Astrocyte of the cerebellum (primary cell): ENCODE measurements at places on chromosomes 16 and 17.

- no peak for DNase-seq
Observed at GRCh38 chr17:79006794-79007503, 2.6 kb downstream of the CANT1 start.

GRCh38 chr17:12507026-12507595 is 158.6 kb upstream of the MYOCD start:
- no peak for DNase-seq

DNA sequence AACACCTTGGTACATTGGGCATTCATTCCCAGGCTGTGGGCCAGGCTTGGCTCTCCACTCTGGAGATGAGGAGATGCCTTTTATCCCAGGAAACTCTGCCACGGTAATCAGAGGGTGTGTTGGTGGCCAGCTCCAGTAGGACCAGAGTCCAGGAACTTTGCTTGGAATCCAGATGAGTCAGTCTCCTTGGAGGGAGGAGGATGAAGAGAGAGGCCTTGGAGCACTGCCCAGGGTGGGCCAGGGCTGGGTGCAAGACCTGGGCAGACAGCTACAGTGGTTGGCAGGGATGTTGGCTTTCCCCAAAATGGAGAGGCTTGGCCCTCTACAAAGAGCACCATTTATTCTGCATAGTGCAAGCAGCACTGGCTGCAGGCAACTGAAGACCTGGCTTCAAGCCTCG is 209.0 kb downstream of the RGS9 start:
- DNase-seq: no peak

DNA sequence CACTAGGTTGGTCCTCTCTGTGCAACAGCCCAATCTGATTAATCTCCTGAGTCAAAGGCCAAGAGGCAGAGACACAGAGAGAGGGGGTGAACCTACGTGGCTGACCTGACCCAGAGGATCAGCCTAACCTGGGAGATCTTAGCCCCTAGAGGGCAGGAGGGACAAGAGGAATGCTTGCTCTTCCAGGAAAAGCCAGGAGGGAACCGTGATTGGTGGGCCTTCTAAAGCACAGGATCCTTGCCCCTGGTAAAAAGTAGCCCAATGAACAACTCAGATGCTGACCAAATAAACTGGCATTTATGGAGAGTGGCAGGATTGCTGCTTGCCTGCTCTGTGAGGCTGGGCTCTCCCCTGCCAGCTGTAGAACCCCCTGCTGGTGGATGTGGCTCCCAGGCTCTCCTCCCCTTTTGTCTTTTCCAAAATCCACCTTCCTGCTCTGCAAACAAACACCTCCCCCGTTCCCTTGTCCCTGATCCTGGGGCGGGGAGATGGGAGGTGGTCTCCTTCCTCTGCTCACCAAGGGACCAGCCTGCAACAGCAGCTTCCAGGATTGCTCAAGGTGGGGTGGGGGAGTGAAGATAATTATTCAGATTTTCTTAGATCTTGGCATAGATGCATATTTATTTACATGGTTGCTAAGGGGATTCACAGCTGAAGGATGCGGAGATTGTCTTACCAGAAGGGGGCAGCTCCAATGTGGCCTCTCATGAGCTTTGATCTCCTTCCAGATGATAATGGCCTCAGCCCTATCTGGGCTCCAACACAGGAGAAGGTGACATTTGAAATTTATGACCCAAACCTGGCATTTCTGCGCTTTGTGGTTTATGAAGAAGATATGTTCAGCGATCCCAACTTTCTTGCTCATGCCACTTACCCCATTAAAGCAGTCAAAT is 71.9 kb downstream of the SDR42E1 start:
- no peak for DNase-seq

- DNase-seq: no peak
Observed at GRCh38 chr17:63786971-63787711, 13.2 kb downstream of the DDX42 start.

GRCh38 chr17:82888583-82889495 is 49.0 kb upstream of the ZNF750 start:
- no peak for DNase-seq

DNA sequence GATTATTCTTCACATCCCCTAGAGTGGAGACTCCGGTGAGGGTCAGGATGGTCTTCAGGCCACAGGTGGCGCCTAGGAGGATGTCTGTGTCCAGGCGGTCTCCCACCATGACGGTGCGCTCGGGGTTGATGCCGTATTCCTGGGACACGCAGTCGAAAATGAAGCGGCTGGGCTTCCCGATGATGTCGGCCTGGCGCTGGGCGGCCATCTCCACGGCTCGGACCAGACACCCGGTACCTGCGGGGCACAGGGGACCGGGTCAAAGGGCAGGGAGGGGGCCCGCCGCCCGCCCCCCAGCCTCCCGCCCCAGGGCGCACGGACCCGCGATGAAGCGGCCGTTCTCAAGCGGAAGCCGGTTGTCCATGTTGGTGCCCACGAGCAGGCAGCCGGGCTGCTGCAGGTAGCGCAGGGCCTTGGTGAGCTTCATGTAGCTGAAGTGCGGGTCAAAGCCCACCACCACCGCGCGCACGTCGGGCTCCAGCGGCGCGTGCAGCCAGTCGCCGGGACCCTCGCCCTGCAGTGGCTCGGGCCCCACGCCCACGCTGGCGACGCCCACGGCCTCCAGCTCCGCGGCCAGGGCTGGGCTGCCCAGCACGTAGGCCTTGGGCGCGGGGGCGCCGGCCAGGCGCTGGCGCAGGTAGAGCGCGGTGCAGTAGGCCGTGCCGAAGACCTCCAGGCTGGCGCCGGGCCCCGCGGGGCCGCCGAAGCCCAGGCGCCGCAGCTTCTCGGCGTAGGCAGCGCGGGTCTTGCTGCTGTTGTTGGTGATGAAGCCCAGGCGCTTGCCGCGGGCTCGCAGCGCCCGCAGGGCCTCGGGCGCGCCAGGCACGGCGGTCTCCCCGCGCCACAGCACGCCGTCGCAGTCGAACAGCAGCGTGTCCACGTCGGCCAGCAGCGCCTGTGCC is 572 bp downstream of the PGP start:
- DNase-seq: no peak

- no peak for DNase-seq
Observed at GRCh38 chr16:89909777-89910716, 8.6 kb upstream of the MC1R start.

DNA sequence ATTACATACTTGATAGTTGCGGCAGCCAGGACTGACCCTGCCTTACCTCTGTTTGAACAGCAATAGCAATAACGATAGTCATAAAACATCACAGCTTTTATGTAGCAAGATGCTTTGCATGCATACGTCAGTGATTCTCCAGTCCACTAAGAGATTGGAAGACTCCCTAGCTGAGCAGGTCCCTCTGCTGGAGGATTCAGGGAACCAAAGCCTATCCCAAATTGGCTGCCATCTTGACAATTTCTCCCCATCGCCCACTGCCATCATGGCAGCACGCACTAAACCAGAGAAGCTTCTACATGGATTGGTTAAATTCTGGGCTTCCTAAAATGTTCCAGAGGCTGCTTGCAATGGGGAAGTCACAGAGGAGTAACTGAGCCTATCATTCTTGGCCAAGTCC is 360.6 kb upstream of the XYLT1 start:
- no peak for DNase-seq

GRCh38 chr17:79793924-79794304 is 3.0 kb downstream of the CBX8 start:
- DNase-seq: no peak

DNA sequence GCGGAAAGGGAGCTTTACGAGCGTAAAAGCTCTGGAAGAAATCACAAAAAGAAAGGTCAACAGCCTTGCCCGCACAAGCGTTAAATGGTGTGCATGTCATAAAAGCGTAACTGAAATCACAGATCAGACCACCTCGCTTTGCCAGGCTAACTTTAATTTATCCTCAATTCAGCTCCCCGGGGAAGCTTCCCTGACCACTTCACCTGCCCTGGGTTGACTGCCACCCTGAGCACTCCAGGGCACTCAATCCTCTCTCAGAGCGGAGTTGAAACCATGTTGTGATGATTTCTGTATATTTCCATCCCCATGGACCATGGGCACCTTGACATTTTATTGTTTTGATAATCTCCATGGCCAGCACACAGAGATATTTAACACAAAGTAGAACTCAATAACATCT is 16.1 kb upstream of the NAGS start:
- no peak for DNase-seq

GRCh38 chr16:64121473-64121872 is 1000.4 kb downstream of the CDH11 start:
- no peak for DNase-seq

GRCh38 chr16:80077696-80078095 is 463.1 kb upstream of the DYNLRB2 start:
- DNase-seq: no peak

- no peak for DNase-seq
Observed at GRCh38 chr16:337975-338575, 14.4 kb downstream of the AXIN1 start.

GRCh38 chr16:52709306-52709705 is 162.4 kb upstream of the TOX3 start:
- no peak for DNase-seq

DNA sequence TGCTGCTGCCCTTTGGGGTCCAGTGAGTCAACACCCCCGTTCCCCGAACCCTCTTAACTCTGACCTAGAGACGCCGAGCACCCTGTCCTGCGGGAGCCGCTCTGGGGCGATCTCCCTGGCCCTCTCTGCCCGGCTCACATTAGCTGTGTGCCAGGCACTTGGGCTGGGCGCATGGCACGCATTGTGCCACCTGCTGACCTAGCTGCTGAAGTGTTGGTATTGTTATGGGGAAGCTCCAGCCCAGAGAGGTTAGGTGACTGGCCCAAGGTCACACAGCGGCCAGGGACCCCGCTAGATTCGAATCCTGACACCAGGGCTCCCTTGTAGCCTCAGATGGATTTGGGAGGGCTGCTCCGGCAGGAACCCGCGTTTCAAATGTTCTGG is 1.1 kb downstream of the HSD17B1 start:
- DNase-seq: no peak

DNA sequence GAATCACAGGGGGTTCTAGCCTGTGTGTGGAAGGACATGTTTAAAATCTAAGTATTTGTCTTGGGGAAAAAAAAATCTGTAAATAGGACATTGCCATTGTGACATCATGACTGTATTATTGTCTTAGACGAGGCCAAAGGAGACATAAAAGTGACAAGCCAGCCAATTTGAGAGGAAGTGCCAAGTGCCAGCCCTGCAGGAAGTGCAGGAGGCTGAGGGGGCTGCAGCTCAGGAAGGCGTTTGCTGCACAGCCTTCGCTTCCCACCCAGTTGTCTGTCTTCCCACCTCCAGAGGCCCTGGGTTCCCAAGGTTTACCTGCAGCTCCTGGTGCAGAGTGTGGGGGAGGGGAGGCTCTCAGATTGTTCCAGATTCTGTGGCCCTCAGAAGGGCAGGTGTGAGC is 1.3 kb downstream of the ADCY7 start:
- DNase-seq: no peak

- no peak for DNase-seq
Observed at GRCh38 chr17:19359151-19359550, 3.4 kb downstream of the B9D1 start.

DNA sequence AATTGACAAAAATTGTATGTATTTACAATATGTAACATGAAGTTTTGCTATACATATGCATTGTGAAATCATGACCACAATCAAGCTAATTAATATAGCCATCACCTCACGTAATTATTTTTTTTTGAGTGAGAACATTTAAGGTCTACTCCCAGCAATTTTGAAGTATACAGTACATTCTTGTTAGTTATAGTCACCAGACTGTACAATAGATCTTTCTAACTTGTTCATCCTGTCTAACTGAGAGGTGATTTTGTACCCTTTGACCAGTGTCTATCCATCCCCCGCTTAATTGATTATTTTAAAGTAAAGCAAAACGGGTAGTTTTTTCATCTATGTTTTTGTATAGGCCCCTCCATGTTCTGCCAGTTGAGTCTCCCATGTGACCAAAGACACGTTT is 30.3 kb downstream of the NTN1 start:
- DNase-seq: no peak

DNA sequence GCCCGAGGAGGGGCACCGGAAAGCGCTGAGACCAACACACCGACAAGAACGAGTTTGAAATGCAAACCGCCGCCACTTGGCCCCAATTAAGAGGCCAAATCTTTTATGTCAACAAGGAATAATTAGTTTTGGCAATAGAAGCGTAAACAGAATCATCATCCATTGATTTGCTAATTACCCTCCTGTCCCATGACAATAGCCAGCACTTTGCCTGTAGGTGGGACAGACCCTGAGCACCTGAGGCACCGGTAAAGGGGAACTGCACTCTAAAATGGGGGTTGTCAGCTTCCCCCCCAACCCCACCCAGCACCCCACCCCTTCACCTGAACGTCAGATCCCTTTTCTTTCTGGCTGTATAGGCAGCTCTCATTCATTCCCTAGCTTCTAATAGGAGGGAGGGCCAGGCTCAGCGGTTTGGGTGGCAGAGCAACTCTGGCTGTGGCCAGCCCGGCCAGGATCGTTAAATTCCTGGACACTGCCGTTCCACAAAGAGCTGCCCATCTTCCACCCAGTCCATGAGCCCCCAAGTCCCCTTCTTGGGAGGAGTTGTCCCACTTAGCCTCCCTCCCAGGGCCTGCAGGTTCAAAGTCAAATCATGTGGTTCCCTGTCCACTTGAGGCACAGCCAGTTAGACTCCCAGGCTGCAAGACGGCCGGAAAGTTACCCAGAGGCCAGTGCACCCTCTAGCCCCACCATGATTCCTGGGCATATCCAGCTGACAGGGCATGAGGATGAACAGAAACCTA is 45.8 kb downstream of the WNT3 start:
- no peak for DNase-seq

DNA sequence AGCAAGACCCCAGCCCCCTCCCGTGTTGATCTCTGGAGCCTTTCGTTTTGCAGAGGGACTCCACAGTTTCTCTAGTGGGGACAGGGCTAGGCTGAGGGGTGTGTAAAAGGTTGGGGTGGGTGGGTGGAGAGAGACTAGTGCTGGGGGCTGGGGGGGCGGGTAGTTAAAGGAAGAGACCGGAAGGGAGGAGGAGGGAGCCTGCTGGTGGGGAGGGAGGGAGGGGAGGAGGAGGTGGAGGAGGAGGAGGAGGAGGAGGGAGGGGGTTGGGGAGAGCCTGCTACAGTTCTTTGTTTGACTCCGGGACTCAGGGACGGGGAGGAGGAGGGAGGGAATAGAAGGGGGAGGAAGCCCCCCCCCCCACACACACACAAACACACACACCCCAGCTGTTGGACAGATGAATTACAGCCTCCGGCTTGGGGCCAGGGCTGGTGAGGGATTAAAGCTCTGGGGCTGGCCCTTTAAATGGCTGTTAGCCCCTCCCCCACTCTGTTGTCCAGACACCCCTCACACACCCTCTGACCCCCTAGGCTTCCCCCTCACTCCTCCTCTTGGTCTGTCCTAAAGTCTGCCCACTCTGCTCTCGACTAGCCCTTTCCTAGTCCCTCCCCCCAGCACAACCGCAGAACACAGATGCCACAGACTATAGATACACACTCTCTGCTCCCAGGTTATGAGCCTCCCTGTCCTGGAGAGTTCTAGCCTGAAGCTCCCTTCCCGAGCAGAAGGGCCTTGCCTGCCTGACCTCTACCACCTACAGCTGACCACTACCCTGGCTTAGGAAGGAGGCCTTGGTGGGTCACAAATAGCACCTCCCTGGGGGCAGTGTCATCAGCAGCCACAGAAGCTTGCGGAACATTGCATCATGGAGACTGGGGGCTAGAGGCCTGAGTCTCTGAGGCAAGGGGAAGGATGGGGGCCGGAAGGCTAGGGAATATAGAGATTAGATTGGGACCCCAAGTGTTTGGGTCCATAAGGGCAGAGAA is 4.4 kb downstream of the KDM6B start:
- no peak for DNase-seq
